Activated T-helper 1 cell treated with Interleukin-2 at 50 U/mL for 16 hours (primary cell): ENCODE measurements at places on chromosomes 12 and 14.

DNA sequence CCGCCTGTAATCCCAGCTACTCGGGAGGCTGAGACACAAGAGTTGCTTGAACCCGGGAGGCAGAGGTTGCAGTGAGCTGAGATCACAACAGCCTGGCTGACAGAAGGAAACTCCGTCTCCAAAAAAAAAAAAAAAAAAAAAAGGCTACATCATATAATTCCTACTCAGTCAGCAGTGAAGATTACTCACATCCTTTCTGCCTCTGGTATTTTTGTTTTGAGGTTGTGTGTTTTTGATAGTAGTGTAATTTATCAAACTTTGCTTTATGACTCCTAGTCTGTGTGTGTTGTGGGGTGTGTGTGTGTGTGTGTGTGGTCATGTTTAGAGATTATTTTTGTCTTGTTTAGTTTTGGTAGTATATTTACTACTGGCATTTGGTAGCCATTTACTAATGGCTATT is 29.8 kb upstream of the DLGAP5 start:
- no peak for DNase-seq

DNA sequence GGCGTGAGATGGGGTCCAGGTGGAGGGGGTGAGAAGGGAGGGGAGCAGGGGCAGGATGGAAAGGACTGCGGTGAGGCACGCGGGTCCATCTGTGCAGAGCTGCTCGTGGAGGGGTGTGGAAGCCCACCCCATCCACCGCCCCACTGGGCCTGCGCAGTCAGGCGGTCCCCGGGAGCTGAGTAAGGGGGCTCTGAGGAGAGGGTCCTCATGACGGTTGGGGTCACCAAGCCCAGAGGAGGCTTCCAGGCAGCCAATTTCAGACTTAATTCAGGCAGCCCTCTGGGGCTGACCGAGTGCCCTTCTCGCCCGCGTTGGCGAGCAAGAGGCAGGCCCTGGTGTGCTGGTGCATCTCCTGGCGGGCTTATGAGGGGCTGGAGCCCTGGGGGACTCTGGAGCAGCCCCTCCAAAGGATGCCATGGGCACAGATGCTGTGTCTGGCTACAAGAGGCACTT is 115.5 kb downstream of the KIF26A start:
- DNase-seq: no peak

GRCh38 chr12:10395390-10395998 is 5.7 kb upstream of the KLRK1 start:
- no peak for DNase-seq

DNA sequence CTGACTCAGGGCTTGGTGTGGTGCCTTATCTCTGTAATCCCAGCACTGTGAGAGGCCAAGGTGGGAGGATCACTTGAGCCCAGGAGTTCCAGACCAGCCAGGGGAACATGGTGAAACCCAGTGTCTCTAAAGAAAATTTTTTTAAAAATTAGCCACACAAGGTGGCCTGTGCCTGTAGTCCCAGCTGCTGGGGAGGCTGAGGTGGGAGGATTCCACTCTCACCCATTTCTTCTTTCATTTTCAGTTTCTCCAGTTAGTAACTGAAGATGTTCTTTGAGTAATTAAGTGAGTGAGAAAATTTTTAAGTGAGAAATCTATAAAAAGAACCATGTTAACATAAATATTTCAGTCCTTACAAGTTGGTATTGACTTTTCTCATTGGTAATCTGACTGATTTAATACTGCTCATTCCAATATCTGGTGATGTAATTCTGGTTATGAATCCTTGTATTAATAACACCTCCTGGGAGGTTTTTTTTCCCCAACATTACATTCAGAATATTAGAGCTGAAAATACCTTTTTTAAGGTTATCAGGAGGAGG is 6.1 kb downstream of the METTL3 start:
- no peak for DNase-seq

DNA sequence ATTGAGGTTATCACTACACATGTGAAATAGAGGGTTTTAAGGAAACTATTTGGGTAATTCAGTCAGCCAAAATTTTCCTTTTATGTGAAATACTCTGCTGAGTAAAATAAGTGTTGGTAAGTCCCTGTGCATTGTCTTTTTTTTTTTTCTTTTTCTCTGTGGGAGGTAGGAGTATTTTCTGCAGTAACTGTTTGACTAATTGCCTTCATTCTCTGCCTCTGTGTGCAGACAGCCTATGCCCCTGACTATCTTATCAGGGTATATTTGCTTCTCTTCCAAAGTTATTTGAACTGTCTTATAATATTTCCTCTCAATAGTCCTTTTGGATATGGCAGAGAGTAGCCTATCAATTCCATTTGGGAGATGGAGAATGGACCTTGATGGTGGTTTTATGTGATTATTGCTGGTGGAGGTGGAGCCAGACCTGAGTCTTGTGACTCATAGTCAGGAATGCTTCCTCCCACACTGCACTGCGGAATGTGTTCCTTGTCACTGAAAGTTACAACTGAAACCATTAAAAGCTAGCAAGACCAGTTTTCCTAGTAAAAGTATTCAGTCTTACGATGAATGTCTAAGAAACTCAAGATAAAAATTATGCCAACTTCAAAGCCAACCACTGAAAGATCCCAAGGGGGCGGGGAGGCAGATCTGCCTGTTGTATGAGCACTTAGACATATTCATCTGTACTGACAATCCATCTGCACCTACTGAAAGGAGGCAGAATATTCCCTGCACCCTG is 40.9 kb upstream of the STXBP6 start:
- no peak for DNase-seq

GRCh38 chr12:27274706-27275105 is 30.6 kb downstream of the STK38L start:
- no peak for DNase-seq

GRCh38 chr14:94363151-94363624 is 25.2 kb downstream of the SERPINA1 start:
- DNase-seq: no peak

DNA sequence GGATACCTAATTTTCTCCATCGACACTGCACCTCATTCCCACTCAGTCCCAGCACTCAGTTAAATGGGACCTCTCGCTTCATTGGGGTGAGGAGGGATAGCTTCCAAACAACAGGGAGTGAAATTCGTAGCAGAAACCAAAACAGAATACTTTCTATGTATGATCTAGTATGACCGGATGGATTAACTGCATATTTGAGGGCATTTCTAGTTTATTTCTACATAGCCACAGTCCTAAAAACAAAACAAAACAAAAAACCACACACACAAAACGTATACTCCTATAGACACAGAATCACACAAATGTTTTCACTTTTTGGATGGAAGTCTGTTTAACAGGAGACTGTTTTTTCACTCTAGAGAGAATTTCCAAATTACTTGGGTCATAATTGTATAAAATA is 307.5 kb upstream of the FKBP4 start:
- DNase-seq: no peak

DNA sequence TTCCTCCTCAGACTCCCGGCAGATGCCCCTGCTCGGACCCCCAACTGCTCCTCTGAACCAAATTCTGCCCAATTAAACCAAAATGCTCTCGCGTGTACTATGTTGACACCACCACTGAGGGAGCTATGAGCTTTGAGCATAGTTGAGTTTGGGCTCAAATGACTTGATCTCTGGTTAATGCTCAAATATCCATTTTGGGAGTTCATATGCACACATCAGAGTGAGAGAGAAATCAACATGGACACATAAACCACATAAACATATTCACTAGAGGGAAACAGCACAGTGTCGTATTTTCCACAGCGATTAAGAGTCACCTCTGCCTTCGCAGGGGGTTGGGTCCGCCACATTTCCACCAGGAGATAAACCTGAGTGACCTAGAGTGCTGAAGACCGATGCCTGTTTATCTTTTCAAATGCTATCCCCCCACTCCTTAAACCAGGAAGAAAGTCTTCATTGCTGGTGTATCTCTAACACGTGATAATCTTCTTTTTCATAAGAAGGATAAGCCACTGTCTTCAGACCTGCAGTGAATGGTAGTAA is 59.4 kb upstream of the FOXN3 start:
- no peak for DNase-seq

DNA sequence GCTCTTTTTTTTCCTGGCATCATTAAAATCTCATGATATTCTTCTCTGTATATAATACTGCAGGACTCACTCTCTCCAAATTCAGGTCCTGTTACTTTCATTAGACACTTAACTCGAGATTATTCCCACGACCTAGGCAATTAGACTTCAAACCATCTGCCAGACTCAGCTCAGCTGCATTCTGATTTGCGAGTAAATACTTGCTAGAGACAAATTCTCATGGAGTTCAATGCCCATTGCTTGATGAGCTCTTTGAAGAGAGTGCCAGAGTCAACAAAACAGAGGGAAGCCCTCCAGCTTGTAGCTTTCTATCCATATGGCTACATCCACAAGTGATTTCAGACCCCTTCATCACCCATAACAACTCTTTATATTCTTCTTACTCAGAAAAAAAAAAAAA is 88.3 kb downstream of the GTF2A1 start:
- no peak for DNase-seq
